Stimulated activated CD4-positive, alpha-beta T cell treated with anti-CD3 and anti-CD28 coated beads, Interleukin-1b, Interleukin-23, amount 100 ng/mL, for 1 hour (primary cell): ENCODE measurements at places on chromosomes 6 and 20.

DNA sequence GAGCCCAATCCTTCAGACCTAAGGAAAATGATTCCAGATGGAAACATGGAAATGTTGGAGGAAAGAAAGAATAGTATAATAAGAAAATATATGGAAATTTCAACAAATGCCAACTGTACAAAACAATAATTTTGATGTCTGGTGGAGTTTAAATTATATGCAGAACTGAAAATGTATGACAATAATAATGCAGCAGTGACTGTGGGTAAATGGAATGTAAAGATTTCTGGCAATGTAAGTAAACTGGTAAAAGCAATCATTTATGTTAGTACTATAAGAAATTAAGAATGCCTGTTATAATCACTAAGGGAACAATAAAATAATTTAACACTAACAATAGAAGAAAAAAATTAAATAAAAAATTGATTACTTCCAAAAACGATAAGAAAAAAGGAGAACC, 89.0 kb downstream of the EDN1 start:
- no peak for DNase-seq

DNA sequence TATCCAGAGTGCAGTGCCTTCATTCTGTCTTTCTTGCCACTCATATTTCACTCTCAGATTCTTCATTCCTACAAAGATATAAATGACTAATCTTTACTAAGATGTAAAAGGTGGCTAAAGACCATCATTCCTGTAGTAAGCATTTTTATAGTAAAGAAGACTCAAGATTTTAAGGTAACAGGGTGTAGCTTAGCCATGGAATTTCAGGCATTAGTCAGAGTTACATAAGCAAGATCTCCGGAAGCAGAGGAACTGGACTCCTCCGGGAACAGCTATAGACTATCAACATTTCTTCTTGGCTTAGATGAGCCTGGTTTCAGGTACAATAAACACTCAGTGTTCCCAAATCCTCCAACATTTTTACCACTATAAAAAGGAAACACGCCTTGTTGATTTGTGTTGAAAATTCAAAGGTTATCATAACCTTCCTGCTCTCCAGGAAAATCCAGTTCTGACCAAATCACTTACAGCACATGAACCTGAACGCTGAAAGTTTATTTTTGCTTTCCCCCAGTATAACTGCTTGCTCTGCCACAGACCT, 23.7 kb downstream of the SERPINB1 start:
- no peak for DNase-seq

DNA sequence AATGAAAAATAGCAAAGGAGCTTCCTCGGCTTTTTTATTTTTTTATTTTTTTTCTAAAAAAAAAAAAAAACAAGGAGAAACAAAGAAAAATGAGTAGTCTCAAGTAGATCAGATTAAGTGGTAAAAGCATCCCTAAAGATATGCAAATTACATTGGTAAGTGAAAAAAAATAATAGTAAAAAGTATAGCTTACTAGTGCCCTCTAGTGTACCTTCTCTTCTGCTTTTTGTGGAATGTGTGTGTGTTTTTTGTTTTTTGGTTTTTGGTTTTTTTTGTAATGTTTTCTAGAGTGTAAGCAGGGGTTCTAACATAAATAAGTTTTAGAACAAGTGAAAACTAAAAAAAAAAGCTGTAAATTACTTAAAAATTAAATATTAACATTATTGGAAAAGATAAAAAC, 1062.0 kb downstream of the HACE1 start:
- no peak for DNase-seq

DNA sequence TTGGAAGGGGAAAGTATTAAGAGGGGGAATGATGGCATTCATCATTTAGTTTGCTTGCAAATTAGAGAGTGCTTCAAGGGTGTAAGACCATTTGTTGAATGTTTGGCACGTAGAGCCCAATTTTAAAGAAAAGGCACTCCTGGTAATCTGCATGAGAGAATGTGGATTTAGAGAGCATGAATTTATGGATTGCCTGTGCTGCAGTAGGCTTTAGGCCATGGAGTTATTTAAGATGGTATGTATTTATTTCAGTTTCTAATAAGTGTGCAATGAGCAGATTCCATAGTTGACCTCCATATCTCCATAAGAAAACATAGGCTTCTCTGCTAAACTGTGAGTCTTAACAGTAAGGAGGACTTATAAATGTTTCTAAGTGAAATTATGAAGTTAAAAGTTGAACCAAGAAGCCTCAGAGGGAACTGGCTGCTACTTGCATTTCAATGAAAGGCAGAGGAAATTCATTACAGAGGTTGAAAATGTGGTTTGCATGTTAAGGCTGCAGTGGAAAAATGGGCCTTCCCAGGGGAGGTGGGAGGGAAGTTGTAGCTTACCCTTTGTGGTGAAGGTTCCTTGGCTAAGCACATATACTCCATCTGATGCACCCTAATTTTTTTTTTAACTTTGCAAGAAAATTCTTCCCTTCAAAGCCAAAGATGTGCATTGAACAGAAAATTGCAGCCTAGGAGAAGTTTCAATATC, 134.2 kb downstream of the CARMIL1 start:
- no peak for DNase-seq

GRCh38 chr6:122806291-122806690, 17.2 kb downstream of the SMPDL3A start:
- no peak for DNase-seq

GRCh38 chr20:25254986-25255680, 7.2 kb downstream of the PYGB start:
- no peak for DNase-seq

- no peak for DNase-seq
Measured at GRCh38 chr20:8633366-8633765, 435.5 kb upstream of the PLCB4 start.

GRCh38 chr6:81722506-81723223, 29.8 kb downstream of the TENT5A start:
- no peak for DNase-seq

DNA sequence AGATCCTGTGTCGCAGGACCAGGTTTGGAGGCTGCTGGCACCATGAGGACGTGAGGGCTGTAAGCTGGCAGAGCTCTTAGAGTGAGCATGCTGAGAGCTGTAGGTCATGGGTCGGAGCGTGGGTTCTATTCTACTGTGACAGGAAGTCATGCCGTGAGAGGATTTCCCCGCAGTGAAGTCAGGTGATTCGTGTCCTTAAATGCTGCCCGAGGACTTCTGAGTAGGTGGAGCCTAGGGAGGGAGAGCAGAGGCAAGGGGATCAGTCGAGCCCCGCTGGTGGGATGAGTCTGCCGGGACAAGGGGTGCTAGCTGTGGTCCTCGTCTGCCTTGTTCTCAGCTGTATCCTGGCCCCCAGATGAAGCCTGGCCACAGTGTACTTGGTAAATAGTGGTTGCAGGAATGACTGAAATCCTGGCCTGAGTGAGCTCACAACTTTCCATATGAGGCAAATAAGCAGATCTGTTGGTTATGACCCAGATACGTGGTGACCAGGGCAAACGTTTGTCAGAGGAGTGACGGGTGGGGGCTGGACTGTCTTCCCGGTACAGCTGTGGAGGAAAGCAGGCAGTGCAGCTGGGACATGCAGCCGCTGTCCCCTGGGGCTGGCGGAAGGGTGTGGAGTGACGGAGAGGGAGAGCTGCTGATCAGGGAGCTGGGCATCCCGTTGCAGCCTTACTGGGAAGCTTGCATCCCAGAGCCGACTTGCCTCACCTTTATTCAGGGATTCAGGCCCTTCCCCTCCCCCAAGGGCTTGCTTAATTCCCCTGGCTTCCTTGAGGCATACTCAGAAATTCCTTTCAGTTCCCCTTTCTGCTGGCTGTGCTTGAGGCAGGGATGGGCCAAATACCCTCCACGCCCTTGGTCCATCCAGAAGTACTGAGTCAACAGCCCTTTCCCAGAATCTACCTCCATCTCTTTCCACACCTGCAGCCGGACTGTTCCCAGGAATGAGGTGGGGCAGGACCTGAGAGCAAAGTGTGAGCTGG, 250.9 kb upstream of the RREB1 start:
- no peak for DNase-seq

DNA sequence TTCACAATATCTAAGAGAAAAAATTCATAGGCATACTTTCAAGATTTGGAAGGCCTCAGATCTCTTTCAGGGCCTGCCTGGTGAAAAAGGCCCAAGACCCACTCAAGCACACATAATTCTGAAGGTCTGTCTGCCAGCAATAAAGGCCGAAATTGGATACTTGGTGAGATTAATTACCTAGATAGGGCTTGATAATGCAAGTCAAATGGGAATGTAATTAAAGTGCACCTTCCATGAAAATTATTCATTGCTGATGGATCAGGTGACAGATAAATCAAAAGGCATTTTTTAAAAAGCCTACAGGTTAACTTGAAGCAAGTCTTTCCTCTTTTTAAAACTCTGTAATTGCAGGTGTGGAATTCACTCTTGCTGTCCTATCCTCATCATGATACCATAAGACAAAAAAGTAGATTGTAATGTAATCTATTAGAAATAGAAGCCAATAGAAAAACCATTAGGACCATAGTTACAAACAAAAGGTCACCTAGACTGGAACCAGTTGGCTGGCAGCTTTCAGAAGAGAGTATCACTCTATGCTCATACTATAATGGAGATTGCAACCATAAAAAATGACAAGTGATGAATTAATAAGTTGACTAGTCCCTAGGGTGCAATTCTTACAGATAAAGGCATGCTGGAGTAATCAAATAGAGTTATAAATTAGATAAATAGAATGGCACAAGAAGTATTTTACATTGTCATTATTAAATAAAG, 77.3 kb downstream of the EPHA7 start:
- DNase-seq = no peak

DNA sequence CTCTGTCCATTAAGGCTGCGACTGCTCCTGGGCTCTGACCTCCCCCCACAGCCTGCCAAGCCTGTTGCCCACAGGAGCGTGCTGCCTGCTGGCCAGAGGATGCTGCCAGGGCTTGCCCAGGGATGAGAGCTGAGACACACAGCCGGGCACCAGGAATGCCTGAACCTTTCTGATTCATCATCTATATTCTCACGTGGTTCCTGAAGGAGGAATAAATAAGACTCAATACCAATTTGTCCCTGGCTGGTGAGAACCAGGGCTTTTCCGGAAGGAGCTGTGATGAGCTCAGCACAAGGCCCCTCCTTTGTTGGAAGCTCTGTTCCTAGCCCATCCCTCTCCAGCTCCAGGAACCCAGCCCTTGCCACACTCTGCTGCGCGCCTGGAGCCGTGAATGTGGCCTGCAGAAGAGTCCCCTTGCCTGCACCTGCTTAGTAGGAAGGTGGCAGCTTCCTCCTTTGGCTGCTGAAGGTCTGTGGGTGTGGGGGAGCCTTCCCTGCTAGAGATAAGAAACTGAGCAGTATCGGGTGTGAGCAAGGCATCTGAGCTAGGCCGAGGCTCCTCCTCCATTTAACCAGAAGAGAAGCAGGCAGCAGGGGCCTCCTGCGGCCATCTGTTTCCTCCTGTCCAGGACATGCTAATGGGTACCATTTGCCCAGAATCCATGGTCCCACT, 37.9 kb downstream of the SYNDIG1 start:
- DNase-seq = no peak

DNA sequence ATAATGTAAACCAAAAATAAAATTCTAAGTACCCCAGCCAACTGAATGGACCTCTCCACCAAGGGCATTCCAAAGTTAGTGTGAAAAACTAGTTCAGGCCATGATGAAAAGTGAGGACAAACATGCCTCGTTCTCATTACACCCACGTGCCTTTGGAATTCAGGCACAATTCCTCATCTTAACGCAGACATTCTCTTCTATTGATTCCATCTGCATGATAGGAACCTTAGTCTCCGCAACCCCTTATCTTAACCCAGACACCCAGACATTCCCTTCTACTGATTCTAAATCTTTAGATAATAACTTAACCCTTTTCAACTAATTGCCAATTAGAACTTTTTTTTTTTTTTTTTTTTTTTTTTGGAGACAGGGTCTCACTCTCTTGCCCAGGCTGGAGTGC, 7.6 kb upstream of the SERPINB6 start:
- DNase-seq = no peak

DNA sequence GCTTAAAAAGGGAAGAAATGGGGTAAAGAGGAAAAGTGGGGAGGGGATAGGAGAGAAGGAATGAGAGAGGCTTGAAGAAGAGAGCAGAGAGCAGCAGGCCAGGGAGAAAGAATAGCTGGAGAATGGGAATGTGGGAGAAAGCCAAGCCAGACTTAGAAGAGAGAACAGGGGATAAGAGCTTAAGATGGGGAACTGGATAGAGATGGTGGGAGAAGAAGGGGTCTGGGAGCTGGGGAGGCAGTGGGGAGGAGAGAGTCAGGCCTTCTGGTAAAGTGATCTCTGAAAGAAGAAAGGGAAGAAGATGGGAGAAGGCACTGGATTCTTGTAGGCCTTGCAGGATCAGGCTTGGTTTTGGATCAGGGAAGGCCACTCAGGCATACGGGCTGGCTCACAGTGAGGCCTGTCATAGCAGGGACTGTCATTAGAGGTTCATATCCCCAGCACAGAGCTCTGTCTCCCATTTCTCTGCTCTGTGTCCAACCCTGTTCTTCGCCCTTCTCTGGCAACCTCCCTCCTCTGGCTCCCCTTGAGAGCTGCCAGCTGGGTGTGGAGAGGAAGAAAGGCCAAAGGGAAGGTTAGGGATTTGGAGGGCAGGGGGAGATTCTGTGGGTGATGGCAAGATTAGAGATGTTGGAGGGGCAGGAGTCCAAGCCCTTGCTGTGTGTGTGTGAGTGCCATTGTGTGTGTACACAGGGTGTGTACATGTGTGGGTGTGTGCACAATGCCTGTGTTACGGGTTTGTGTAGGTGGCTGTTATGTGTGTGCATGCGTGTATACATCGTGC, 9.3 kb downstream of the SYNGAP1 start:
- DNase-seq = no peak

- no peak for DNase-seq
Measured at GRCh38 chr6:1903780-1904465, 294.2 kb downstream of the FOXC1 start.

GRCh38 chr6:24911796-24912382, 23.9 kb downstream of the RIPOR2 start:
- DNase-seq = no peak

DNA sequence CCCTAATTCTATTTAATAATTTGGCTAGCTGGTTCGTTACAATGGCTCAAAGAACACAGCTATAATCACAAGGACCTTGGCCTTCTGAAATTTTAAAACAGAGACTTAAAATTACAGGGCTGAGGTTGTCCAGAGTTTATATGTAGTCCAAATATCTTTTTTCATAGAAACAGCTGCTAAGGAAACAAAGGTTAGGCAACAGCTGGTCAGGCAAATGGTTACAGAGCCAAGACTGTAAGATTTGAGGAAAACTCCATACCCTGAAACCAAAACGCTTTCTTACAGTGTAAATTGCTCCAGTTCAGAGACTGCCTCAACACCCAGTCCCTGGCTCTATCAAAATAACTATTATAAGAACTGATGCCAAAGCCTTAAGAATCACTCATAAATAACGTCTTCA, 9.7 kb upstream of the ARHGAP18 start:
- no peak for DNase-seq
